Subcutaneous adipose tissue (tissue), 4 donors: ENCODE measurements at places on chromosomes 7 and 10. TPM values are rescaled to one million over a fixed set of nuclear protein-coding genes. Genes with fewer than 3 reads are reported as not detected.

Gene TAS2R38
- total RNA-seq: not detected

Gene CCDC172
- total RNA-seq: not detected

Gene OPN4
- total RNA-seq: not detected

Gene OLAH
- 0.51 TPM for total RNA-seq

Gene LRIT1
- total RNA-seq: not detected

Gene CNTNAP2
- not detected for total RNA-seq

Gene MOGAT3
- not detected for total RNA-seq

Gene CPA5
- not detected for total RNA-seq

Gene ITGB8
- total RNA-seq: 0.57 TPM

Gene INPP5F
- total RNA-seq: 16.1 TPM

Gene OR2A1
- total RNA-seq: 0.65 TPM

Gene NPSR1
- not detected for total RNA-seq

Gene C10orf143
- 1.1 TPM for total RNA-seq

Gene AMPH
- 40.1 TPM for total RNA-seq

Gene RGS10
- 31.1 TPM for total RNA-seq

Gene BTBD16
- total RNA-seq: not detected

Gene STRIP2
- 0.22 TPM for total RNA-seq

Gene ABCB4
- 2.3 TPM for total RNA-seq

Gene SH2D4B
- total RNA-seq: not detected

Gene CLCN1
- not detected for total RNA-seq

Gene DOCK4
- 52.0 TPM for total RNA-seq

Gene ASZ1
- total RNA-seq: not detected

Gene PBLD
- 13.8 TPM for total RNA-seq

Gene SLC18A2
- 2.0 TPM for total RNA-seq

Gene GTF2IRD2
- total RNA-seq: 21.5 TPM

Gene MAD1L1
- total RNA-seq: 21.1 TPM

Gene TAS2R16
- not detected for total RNA-seq
